Bone marrow (tissue), 2 donors: ENCODE measurements at places on chromosomes 16 and 17.

GRCh38 chr16:87705771-87706277, 60.0 kb downstream of the KLHDC4 start:
- no peak for DNase-seq

- DNase-seq: no peak
Observed at GRCh38 chr17:65418622-65419021, 142.8 kb downstream of the AXIN2 start.

- no peak for DNase-seq
Observed at GRCh38 chr16:8537691-8538342, 52.5 kb downstream of the TMEM114 start.

DNA sequence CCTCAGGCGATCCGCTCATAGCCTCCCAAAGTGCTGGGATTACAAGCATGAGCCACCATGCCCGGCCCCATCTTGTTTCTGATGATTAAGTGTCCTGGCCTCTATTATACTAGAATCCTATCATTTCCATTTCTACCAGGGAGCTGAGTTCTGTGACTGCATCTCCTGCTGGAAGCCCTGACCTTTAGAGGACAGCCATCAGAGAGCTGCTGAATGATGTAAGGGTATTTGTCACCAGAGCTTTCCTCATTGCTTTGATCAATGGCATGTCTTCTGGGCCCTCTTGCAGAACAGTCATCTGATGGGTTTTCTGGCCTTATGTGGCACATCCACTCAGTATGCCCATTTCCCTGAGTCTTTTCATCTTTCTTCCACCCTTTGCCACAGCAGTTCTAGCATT, 39.9 kb downstream of the PSMD12 start:
- DNase-seq: no peak

DNA sequence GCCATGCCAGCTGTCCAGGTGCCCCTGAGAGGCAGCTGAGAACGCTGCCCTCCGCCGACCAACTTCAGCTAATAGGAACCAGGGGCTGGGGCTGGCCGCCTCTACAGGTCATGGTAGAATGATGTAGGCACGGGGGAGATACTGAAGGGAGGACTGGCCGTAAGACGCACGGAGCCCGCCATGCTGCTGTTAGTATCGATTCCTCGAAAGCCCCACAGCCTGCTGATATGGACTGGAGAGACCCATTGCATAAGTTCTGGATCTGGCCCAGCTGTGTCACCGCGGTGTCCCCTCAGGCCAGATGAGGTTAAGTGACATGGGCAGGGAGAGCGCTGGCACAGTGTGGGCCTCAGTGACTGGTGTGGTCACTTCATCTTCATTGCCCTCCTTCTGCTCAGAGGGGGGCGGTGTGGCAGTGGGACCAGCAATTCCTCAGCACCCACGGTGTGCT, 75.6 kb downstream of the AMFR start:
- DNase-seq: no peak

DNA sequence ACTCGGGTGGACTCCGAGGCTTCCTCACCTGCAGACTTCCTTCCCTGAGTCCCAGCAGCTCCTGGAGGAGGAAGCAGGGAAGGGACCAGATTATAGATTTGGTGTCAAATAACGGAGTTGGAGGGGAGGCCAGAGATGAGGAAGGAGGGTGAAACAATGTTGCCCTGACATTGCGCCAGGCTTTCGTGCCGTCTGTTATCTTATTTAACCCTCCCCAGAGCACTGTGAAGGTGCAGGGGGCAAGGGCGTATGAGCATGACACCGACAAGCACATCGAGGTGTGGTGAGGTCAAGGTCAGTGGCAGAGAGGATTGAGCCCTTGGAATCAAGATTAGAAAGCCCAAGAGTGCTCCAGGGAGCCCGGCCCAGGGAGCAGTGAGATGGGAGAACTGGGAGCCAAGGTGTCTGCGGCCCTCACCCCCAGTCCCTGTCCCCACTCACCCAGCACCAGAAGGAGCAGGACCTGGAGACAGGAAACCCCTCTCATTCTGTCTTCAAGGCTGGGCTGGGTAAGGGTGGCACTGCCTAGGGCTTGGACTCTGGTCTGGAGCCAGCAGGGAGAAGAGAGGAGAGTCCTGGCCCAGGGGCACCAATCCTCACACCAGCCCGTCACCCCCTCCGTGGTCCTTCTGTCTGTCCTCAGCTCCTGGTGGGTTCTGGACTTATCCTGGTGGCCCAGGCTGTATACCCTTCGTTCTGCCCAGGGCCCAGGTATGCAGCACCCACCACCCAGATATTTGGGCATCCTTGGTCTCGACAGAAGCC, 1.1 kb downstream of the PRSS33 start:
- DNase-seq: no peak

GRCh38 chr16:64469906-64470702, 651.8 kb downstream of the CDH11 start:
- no peak for DNase-seq

GRCh38 chr16:72875291-72876031, 172.5 kb downstream of the ZFHX3 start:
- DNase-seq: no peak

DNA sequence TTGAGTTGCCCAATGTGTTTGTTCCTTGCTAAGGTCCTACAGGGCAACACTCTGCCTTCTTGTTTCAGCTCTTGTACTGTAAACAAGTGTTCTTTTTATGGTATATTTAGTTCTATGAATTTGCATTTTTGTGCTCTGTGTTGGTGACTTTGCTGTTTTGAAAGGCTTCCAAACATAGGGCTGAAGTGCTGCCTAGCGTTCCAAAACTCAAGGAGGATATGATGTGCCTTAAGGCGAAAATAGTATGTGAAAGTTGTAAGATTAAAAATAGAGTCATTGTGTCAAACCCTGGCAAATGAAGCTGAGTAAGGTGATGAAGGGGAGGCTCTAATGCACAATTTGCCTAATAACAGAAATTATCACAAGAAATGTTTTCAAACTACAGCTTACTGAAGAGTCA, 372.7 kb upstream of the TOM1L1 start:
- DNase-seq: no peak

DNA sequence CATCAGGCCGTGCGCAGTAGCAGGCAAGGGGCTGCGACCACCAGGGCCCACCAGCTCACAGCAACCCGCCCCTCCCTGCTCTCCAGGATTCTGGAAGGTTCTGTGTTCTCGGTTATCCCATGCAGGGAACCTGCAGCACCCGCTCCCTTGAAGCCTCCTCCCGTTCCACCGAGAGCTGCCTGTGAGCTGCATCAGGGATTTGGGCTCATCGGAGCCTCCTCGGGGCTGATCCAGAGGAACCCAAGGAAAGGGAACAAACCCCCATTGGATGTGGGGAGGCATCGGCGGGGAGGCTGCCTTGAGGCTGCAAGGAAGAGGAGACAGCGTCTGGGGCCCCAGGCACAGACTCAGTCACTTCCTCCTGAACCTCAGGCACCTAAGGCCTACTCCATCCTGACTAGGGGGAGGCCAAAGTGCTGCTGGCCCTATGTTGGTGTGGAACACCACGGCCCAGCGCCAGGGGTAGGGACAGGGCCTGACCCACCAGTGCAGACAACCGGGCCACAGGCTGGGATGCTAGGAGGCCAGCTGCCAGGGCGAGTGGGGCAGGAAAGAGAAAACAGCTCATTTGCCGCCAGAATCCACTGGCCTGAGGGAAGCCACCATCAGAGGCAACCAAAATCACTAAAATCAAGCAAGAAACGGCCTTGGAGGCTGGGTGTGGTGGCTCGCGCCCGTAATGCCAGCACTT, 14.4 kb upstream of the LGALS3BP start:
- no peak for DNase-seq

- DNase-seq: no peak
Observed at GRCh38 chr16:981695-982144, at the start of gene SOX8. TSS of gene SOX8 (plus strand) at chr16:981770. CDS start at chr16:981923, 153 bp downstream.

- no peak for DNase-seq
Observed at GRCh38 chr16:76970087-76970744, 220.8 kb upstream of the MON1B start.

DNA sequence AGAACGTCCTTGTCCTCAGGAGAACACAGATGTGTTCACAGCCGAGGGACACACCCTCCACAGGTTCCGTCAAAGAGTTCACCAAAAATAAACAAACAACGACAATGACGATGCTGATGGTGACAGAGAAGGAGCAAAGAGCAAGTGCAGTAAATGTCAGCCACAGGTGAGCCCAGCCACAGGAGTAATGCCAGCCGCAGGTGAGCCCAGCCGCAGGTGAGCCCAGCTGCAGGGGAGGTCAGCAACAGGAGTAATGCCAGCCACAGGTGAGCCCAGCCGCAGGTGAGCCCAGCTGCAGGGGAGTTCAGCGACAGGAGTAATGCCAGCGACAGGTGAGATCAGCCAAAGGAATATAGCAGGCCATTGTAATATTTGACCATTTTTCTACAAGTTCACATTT, 315.2 kb downstream of the FOXL1 start:
- DNase-seq: no peak

GRCh38 chr16:70158261-70158939, 15.2 kb upstream of the CLEC18C start:
- no peak for DNase-seq

DNA sequence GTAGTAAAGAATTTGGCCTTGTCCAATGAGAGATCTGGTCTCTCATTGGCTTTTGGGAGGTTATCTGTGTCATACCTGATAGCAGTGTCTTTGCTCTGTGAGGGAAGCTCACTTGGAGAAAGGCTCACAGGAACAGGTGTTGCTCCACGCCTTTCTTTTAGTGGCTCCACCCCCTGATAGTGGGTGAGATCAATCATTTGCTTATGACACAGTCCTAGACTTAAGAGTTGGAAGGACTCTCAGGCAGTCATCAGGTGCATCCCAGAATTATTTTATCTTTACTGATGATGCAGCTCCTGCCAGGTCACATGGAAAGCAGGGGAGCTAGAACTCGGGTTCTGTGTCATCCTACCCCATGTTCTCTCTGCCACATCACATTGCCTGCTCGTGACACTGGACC, 59.3 kb downstream of the CENPV start:
- no peak for DNase-seq

GRCh38 chr17:40130352-40131042, 8.7 kb downstream of the MSL1 start:
- peak; percentile 9 for DNase-seq

GRCh38 chr17:57810721-57811637, 38.9 kb downstream of the MRPS23 start:
- peak; percentile 51 for DNase-seq

- no peak for DNase-seq
Observed at GRCh38 chr16:66576296-66576695, 3.0 kb upstream of the CMTM2 start.

DNA sequence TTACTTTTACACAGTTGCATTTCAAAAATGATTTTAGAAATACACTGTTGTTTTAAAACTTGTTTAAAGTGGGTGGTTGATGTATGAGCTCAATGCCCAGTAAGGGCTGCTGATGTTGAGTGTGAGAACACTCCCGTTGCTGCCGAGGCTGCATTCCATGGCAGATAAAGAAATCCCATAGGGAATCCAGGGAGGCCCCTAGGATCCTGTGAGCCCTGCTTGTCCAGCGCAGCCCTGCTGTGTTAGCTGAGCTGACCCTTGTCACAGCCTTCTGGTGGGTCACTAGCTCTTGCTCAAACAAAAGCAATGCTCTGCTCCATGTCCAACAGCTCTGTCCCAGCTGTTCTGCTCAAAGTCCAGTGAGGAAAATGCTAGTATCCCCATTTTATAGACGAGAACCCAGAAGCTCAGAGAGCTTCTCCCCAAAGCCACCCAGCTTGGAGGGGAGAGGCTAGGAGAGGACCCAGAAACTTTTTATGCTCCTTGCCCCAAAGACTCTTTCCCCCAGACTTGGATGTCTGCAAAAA, 18.6 kb upstream of the COL1A1 start:
- DNase-seq: no peak

- no peak for DNase-seq
Observed at GRCh38 chr16:88854306-88855111, 2.2 kb downstream of the GALNS start.

GRCh38 chr16:54817432-54817831, 113.2 kb upstream of the IRX5 start:
- DNase-seq: no peak

- DNase-seq: no peak
Observed at GRCh38 chr16:78448658-78449271, 349.3 kb downstream of the WWOX start.

- DNase-seq: peak; percentile 22
Observed at GRCh38 chr16:31108035-31108793, at the start of gene BCKDK. TSS of gene BCKDK (plus strand) at chr16:31108386. CDS start at chr16:31109224, 838 bp downstream.

- DNase-seq: no peak
Observed at GRCh38 chr17:66420961-66421371, 118.6 kb downstream of the PRKCA start.

DNA sequence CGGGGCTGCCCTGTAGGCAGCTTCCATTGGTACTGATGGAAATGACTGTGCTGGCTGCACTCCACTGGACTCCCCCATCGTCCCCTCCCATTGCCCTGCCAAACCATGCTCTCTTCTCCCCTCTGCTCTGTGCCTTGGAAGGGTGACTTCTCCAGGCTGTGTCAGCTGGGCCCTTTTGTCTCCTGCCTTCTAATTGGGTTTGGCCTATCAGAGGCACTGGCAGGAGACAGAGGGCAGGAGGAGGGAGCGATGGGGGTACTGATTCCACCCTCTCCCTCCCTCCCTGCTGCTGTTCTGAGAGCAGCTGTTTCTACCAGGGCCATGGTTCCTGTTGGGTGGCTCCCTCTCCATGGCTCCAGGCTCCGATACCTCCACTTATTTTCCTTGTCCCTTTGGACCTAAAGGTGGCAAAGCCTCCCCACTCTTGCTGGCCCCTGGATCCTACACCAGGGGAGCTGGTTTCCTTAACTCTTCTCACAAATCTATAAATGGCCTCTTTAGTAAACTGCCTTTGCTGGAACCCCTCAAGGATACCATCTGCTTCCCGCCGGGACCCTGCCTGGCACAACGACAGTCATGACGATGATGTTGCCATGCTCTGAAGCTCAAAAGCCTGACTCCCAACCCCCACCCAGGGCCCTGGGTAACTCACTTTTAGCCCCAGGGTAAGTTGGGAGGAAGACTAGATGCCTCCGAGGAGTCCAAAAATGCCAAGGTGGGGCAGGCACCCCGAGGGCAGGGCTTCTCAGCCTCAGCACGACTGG, 123.8 kb upstream of the RPL38 start:
- DNase-seq: no peak

GRCh38 chr16:79439901-79440300, 160.6 kb downstream of the MAF start:
- DNase-seq: no peak

DNA sequence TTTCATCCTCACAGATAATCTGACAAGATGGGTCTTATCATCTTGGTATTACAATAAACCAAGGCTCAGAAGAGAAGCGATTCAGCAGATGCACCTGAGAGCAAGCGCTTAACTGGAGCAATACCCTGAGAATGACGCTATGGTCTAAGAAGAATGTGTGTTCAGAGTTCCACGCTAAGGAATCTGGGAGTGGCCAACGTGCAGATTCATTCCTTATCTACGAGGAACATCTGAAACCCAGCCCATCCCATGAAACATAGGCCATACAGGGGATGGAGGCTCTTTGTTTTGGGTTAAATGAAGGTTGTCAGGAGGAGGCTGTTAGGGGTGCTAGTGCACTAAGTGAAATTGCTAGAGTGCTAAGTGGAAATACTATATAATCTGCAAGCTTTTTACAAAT, 28.5 kb upstream of the KDM8 start:
- no peak for DNase-seq

DNA sequence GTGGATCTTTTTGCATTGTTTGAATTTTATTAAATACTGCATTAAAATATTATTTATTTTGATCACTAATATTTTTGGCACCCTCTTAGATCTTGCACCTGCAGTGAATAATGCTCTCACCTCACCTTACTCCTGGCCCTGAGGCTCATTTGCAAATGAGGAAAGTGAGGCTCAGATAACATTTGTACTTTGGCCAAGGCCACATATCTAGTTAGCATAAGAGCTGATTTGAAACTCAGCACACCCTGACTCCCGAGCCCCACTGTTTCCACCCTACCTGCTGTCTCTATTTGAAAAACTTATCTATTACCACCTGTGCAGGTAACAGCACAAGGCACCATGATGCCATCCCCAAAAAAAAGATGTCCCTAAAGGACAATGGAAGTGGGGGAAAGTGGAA, 358.7 kb upstream of the MAF start:
- no peak for DNase-seq
